ENCODE measurements at places on chromosomes 11 and 22. TPM values are rescaled to one million over a fixed set of nuclear protein-coding genes. Genes with fewer than 3 reads are reported as not detected.
A peak's percentile ranks its signal among the peaks of the same experiment; 100 is the strongest.

DNA sequence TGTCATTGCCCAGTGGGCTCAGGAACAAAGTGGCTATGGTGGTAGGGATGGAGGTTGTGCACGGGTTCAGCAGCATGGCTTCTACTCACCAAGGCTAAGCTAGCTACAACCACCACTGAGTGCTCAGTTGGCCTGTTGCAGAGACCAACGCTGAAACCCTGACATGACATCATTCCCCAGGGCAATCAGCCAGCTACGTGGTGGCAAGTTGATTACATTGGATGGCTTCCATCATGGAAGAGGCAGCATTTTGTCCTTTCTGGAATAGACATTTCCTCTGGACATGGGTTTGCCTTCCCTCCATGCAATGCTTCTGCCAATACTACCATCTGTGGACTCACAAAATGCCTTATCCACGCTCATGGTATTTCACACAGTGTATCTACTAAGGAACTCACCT lies 634.3 kb downstream of the OPCML start:
- no peaks in the 10 kb centered on the region for H3K27me3 ChIP-seq
- H3K27ac ChIP-seq, result no peak overlapping the region
- DNase-seq, result no peak
- H3K4me1 ChIP-seq, result no peaks in the 10 kb centered on the region
- no peaks in the 10 kb centered on the region for H3K36me3 ChIP-seq
- no peak overlapping the region for H3K4me3 ChIP-seq

FEN1 gene
- 9.6 TPM for total RNA-seq

HDHD5 gene
- total RNA-seq, result 30.0 TPM

DNA sequence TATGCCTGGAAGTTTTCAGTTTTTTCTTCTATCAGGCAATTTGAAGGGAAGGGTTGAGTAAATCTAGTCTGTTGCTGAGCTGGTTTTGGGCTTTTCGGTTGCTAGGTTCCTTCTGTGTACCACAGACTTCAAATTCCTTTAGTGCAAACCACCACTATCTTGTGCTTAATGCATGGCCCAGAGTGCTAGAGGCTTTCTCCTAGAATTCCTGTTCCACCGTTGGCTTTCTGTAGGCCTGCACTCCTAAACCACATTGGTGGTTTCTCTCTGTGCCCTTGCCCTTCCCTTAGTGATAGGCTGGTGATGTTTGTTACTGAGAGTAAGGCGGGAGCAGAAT lies 47.1 kb upstream of the CTSC start:
- no peak for DNase-seq
- H3K36me3 ChIP-seq, result no peaks in the 10 kb centered on the region
- no peak overlapping the region for H3K4me3 ChIP-seq
- H3K27ac ChIP-seq, result no peak overlapping the region
- no peaks in the 10 kb centered on the region for H3K27me3 ChIP-seq

DNA sequence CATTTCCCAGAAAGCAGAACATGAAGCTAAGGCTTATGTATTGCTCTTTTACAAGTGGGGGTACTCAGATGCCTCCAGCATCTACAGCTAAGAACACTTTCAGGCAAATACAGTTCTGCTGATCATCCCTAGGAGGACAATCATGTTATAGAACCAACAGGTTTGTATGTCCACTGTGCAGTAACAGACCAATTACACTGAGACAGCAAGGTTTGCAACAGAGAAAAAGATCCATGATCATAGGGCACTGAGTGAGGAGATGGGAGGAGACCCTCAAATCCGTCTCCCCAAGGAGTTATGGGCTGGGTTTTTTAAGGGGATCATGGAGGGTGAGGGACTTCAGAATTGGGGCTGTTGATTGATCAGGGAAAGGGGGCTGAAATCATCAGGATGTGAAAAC lies 39.1 kb upstream of the GRK3 start:
- no peaks in the 10 kb centered on the region for H3K36me3 ChIP-seq
- H3K27me3 ChIP-seq, result no peaks in the 10 kb centered on the region
- H3K4me1 ChIP-seq, result no peaks in the 10 kb centered on the region
- DNase-seq, result no peak
- no peak overlapping the region for H3K4me3 ChIP-seq

DNA sequence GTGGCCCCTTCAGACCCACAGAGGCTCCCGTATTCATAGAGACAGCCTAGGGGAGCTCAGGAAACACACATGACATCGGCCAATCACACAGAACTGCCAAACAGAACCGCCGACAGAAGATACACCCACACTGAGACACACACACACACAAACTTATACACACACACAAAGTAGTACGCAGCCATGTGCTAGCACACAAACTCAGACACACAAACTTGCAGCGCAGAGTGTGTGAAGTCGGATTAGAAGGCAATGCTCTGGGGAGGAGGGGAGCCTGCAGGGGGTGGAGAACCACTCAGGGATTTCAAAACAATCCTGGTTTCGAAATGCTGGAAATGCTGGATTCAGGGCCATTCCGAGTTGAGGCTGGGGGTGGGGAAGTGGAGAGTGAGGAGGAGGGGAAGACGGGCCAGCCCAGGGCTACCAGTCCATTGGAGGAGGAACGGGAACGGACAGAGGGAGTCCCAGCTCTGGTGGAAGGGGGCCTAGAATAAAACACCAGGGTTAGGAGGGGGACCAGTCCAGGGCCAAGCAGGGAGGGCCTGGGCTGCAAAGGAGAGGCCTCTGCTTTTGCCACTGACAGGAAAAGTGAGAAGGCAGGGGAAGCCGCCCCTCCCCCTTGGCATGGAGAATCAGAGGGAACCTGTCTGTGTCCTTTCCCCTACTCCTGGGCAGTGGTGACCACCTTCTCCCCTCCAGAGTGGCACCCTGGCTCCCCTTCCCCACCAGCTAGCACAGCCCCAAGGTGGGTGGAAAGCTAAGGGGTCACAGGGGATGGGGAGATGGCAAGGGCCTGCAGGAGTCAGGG lies 4.4 kb downstream of the BCL9L start:
- peak overlapping the region; percentile 96 for H3K27ac ChIP-seq
- H3K27me3 ChIP-seq, result no peaks in the 10 kb centered on the region
- DNase-seq, result no peak
- peak overlapping the region; percentile 87 for H3K4me3 ChIP-seq

- H3K27ac ChIP-seq, result no peak overlapping the region
- DNase-seq, result no peak
- H3K4me1 ChIP-seq, result peaks cover 28% of the 10 kb centered on the region
- no peaks in the 10 kb centered on the region for H3K36me3 ChIP-seq
- no peak overlapping the region for H3K4me3 ChIP-seq
Observed at GRCh38 chr11:100735949-100736675, 49.0 kb downstream of the ARHGAP42 start.

MOGAT2 gene
- not detected for total RNA-seq

GRCh38 chr22:16387088-16387487 lies 205.5 kb downstream of the CCT8L2 start:
- no peak overlapping the region for H3K4me3 ChIP-seq
- no peaks in the 10 kb centered on the region for H3K4me1 ChIP-seq
- no peaks in the 10 kb centered on the region for H3K27me3 ChIP-seq
- no peak for DNase-seq

SPTBN2 gene
- total RNA-seq, result 117 TPM

- H3K4me1 ChIP-seq, result no peaks in the 10 kb centered on the region
- no peaks in the 10 kb centered on the region for H3K36me3 ChIP-seq
- no peak overlapping the region for H3K27ac ChIP-seq
Observed at GRCh38 chr22:23500508-23501260, 79.4 kb downstream of the IGLL1 start.

GSTT2B gene
- not detected for total RNA-seq

INS gene
- not detected for total RNA-seq

C11orf91 gene
- total RNA-seq, result not detected

GRCh38 chr22:29443452-29443851 lies 5.1 kb downstream of the RFPL1 start:
- DNase-seq, result no peak
- H3K36me3 ChIP-seq, result no peaks in the 10 kb centered on the region
- no peaks in the 10 kb centered on the region for H3K27me3 ChIP-seq
- H3K4me1 ChIP-seq, result no peaks in the 10 kb centered on the region
- no peak overlapping the region for H3K4me3 ChIP-seq

DNA sequence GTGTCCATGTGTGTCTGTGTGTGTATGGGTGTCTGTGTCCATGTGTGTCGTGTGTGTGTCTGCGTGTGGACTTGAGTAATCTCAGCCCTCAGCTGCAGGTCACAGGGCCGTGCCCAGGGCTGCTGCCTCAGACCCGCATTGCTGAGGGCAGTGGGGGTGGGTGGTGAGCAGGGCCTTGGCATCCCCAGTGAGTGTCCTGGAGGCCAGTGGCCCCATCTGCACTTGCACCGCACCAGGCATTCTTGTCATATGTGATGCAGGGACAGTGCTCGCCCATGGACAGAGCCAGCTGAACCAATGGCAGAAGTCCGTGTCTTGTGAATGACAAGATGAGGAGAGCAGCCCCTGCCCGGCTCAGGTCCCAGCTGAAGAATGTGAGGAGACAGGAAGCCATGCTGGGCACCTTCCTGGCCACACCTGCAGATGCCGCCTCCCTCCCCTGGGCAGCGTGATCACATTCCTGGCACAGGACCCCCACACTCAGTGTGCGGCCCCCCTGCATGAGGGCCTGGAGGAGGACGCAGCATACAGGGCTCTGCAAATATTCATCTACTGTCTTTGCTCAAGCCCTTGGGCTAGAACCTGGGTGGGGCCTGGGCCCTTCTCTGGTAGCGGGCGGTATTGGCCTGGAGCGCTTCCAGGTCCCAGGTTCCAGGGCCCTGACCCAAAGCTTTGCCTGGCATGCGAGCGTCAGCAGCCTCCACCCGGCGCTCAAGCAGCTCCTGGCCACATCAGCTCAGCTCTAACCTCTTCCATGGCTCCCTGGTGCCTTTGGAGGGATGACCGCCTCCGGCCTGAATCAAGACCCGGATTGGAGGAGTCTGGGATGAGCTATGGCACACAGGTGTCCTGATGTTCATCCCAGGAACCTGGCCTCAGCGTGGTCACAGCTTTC lies 3.9 kb downstream of the ALDH3B2 start:
- no peaks in the 10 kb centered on the region for H3K4me1 ChIP-seq
- no peaks in the 10 kb centered on the region for H3K27me3 ChIP-seq
- H3K36me3 ChIP-seq, result no peaks in the 10 kb centered on the region
- no peak overlapping the region for H3K4me3 ChIP-seq
- H3K27ac ChIP-seq, result no peak overlapping the region
- DNase-seq, result peak; percentile 69

GRCh38 chr11:126280595-126280994 lies 2.3 kb upstream of the TIRAP start:
- no peaks in the 10 kb centered on the region for H3K36me3 ChIP-seq
- H3K4me3 ChIP-seq, result no peak overlapping the region
- DNase-seq, result no peak
- peaks cover 25% of the 10 kb centered on the region for H3K4me1 ChIP-seq

RASD2 gene
- total RNA-seq, result 2.0 TPM

All from vagina (tissue), 2 donors.